ENCODE measurements at places on chromosomes 12 and 14.

GRCh38 chr14:76729953-76730505, 31.2 kb upstream of the VASH1 start:
- no peak for DNase-seq

DNA sequence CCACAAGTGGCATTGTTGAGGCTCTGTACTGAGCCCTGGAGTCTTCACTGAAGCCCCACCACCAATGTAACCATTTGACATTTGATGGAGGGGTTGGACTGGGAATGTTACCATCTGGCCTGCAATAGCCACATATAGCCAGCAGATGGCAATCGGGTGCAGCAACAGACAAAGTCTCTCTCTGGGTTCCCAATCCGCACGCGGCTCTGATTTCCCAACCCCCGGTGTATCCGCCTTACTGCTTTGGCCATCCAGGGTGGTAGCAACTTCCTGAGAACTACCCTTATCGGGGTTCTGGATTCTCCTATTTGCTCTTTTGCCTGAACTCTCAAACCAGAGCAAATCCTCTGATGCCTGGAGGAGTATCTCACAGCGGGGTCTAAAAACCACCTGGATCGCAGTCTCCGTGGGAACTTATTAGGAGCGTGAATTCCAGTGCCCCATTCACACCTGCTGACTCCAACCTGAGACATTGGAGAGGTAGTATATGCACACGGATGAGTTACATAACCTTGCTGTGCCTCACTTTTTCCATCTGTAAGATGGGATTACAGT, 14.2 kb downstream of the VRTN start:
- DNase-seq = peak; percentile 68

- no peak for DNase-seq
Observed at GRCh38 chr14:90266441-90267154, 10.2 kb downstream of the PSMC1 start.

- no peak for DNase-seq
Observed at GRCh38 chr14:67377916-67378315, 17.8 kb downstream of the EIF2S1 start.

DNA sequence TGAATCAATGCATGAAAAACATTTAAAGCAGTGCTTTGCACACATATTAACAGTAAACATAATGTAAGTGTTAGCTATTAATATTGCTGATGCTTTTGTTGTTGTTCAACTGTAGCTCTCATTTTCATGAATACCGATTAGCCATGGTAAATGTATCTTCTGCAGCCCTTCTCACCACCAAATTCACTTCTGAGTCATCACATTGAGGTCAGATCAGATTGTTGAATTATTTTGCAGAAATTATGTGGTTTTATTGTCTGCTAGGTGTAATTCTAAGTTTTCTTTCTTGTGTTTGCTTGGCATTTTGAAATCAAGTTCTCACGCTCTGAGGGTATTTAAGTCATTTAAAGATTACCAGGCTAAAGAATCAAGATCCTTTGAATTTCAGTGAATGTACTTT, 74.6 kb downstream of the AKAP6 start:
- no peak for DNase-seq

All from activated CD4-positive, alpha-beta memory T cell treated with anti-CD3 and anti-CD28 coated beads, Interleukin-2, amount 10 ng/mL, durations not matched to agents 7 days and 5 days (primary cell).